ENCODE measurements at places on chromosomes 3 and 15.

GRCh38 chr15:64904189-64904588 lies 7.5 kb upstream of the ANKDD1A start:
- DNase-seq = no peak

DNA sequence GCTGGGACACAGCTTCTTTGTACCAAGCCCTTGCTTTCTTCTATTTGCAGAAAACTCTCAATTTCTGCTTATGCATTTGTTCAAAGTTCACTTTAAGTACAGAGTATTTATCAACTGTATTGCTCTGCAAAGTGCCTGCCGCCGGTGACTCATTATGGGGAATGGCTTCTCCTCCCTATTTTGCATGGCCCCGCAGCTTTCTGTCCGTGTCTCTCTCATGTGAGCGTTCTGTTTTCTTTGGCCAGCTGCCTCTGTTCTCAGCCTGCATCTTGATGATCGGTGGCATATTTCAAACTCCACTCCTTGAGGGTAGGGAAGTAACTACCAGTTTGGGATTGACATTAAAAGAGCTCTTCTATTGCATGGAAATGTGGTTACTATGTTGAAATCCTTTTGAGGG lies 28.6 kb upstream of the ST8SIA2 start:
- DNase-seq = no peak

- DNase-seq = no peak
Observed at GRCh38 chr3:18284716-18285115, 140.4 kb downstream of the SATB1 start.

DNA sequence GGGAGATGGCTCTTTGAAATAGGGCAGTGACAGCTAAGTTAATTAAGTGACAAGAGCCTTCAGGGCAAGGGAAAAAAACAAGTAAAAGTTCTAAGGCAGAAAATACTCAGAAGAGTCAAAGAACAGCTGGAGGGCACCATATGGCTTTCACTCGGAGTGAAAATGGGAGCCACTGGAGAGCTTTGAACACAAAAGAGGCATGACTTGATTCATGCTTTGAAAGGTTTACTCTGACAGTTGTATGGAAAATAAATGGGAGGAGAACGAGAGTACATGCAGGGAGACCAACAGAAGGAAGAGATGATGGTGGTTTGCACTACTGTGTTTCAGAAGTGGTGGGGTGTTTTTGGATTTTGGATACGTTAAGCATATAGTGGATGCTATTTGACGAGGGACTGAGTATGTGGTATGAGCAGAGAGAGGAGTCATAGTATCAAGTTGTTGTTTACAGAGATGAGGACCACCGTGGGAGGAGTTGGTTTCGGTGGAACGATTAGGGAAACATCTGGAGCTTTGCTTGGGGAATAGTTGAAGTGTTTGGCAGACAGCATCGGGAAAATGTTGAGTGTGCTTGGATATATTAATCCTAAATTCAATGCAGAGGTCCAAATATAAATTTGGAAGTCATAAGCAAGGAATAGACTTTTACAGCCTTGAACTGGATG lies 411.5 kb downstream of the GABRG3 start:
- DNase-seq = peak; percentile 57

GRCh38 chr3:119700269-119700919 lies 2.4 kb upstream of the CFAP91 start:
- no peak for DNase-seq

GRCh38 chr15:67784090-67784781 lies 41.1 kb upstream of the SKOR1 start:
- no peak for DNase-seq

DNA sequence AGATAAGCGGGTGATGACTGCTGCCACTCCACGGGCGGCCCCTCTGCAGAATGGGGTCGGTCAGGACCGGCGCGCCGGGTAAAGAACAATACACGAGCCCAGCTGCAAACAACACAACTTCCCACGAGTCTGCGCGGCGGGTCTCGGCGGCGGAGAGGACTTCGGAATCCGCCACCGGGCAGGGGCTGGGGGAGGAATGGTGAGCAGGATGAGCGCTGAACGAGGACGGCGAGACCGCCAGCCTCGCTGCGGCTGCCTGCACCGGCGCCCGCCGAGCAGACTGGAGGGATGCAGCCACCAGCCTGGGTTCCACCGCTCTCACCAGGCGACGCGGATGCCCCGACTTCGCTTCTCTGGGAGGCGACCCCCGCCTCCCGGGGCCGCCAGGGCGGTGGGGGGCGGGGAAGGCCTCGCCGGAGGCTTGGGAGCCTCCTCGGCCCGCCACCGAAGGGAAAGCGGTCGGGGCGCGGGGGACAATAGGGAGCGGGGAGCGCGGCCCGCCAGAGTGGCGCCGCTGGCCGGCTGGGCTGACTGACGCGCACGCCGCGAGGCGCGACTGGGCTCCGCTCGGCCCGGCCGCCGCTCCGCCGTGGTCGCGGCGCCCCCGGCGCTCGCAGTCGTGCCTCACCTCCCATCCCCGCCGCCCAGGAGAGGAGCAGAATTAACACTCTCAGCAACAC lies 515 bp downstream of the ADAM10 start:
- DNase-seq = peak; percentile 31

GRCh38 chr15:97902140-97902780 lies 58.2 kb upstream of the ARRDC4 start:
- peak; percentile 50 for DNase-seq

DNA sequence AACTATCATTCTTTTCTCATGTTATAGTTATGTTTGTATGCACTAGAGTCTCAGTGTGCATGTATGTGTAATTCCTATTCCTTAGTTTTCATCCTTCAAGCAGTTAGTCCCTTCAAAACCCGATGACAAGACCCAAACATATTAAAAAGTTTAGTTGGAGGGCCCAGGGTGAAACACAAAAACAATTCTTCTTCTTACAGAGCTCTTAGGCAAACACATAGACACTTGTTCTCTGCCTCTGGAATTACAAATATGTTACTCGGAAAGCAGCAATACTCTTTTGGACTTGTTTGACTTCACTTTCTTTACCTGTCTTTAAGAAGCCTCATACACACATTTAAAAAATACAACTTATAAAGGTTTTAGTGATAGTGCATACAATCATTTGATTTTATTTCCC lies 763 bp upstream of the CNTN6 start:
- no peak for DNase-seq

- no peak for DNase-seq
Observed at GRCh38 chr3:29827756-29828155, 546.9 kb downstream of the RBMS3 start.

GRCh38 chr3:72395776-72396311 lies 452.4 kb downstream of the SHQ1 start:
- no peak for DNase-seq

GRCh38 chr15:80026754-80027153 lies 32.7 kb upstream of the ZFAND6 start:
- DNase-seq = no peak

DNA sequence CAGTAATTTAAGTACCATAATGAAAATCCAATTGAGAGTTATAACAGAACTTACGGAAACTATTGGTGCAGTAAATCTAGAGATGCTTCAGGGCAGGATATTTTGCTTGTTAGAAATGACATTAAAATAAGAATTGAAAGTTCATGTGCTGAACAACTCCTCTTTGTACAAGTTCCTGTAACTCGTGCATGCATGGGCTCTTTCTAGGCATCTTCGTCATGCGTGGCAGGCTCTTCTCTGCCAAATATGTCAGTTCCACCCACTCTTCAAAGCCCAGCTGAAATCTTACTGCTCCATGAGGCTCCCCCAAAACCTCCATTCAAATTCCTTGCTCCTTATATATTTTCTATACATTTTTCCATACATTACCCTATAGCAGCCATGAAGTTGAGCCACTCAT lies 48.7 kb downstream of the FBN1 start:
- peak; percentile 76 for DNase-seq

GRCh38 chr3:154901278-154901677 lies 178.8 kb upstream of the MME start:
- DNase-seq = no peak

DNA sequence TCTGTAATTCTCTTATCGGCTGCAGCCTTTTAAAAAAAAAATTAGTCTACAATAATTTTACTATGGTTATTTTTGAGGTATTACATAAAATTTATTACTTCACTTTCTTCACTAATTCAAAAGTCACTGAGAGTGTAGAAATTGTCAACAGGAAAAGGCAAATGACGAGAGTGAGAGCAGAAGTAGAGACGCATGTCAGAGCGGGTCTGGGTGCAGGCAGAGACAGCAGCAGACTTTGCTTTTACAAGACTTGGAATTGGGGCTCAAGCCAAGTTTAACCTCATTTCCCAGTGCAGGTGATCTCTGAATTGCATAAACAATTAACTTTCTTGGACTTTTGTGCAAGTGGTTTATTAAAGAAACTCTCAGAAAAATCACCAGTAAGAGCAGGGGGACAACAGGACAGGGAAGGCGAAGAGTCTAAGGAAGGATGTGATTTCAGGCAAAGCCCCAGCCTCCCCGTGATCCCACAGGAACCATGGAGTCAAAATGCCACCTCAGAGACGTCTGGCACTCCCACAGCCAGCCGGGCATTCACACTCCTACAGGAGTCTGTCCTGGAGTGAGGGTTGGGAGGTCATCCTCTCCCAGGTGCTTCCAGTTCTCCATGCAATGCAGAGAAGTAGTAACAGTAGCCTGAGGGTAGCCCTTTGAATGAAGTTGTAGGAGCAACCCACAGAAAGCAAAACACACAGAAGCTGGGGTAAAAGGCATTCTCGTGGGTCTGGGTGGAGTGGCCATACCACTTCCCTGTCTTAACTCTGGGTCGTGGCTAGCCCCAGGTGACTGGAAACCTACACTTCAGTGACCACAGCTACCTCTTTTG lies 274.0 kb upstream of the TGFBR2 start:
- no peak for DNase-seq

- DNase-seq = no peak
Observed at GRCh38 chr15:40991355-40991754, 38.1 kb downstream of the CHAC1 start.

GRCh38 chr3:24164967-24165602 lies 220.0 kb downstream of the NR1D2 start:
- no peak for DNase-seq

DNA sequence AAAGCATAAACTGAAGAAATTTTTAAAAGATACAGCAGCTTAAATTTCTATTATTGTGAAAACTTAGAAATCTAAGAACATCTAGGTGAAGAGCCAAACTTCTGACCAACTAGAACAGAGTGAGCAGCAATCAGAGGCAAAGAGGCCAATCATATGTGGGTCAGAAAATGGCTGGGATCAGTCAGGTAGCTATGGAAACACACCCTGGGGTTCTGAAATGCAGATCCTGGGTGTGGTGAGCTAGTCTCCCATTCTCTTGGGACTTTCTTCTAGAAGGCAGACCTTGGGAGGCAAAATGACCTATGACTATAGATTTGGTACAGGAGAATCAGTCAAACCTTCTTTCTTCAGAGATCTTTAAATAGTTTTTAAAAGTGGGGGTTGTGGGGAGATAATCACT lies 385.8 kb downstream of the TBC1D5 start:
- DNase-seq = no peak

DNA sequence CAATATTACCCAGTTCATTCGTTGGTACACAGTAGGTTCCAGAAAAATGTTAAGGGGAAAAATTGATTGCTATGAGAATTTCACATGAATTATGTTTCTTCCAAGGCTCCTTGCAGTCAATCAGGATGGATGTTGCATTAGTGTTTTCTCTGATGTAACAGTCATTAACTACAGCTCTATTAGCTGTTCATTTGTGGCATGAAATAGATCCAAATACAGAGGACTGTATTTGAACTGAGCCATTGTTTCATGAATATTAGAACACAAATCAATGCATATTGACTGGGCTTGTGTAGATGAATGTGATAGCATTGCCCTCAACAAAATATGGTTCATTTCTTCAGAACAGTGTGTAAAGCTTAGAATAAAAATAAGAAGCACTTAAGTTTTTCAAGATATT lies 203.0 kb upstream of the SGO1 start:
- DNase-seq = no peak

- DNase-seq = no peak
Observed at GRCh38 chr3:65015711-65016110, 327.9 kb upstream of the ADAMTS9 start.

DNA sequence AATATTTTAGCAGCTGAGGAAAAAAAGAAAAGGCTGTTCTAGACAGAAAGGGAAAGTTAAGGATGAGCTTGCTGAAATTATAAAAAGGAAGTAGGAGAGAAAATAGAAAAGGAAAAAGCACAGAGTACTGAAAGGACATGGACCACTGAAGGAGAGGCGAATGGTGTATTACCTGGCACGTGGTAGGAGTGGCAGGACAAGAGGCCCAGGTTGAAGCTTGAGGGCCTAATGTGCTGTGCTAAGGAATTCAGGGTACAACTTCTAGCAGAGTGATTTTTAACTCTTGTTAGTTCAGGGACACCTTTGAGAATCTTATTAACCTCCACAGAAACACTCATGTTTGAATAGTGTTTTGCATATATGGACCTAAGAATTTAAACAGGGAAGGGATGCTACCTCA lies 60.0 kb upstream of the CRTC3 start:
- no peak for DNase-seq

GRCh38 chr3:60803216-60804173 lies 447.8 kb downstream of the FHIT start:
- DNase-seq = peak; percentile 3

- no peak for DNase-seq
Observed at GRCh38 chr15:51320843-51321242, 17.6 kb downstream of the CYP19A1 start.

- DNase-seq = no peak
Observed at GRCh38 chr3:39013289-39013688, 38.5 kb downstream of the SCN11A start.

- DNase-seq = no peak
Observed at GRCh38 chr3:48855681-48856447, 8.2 kb upstream of the PRKAR2A start.

DNA sequence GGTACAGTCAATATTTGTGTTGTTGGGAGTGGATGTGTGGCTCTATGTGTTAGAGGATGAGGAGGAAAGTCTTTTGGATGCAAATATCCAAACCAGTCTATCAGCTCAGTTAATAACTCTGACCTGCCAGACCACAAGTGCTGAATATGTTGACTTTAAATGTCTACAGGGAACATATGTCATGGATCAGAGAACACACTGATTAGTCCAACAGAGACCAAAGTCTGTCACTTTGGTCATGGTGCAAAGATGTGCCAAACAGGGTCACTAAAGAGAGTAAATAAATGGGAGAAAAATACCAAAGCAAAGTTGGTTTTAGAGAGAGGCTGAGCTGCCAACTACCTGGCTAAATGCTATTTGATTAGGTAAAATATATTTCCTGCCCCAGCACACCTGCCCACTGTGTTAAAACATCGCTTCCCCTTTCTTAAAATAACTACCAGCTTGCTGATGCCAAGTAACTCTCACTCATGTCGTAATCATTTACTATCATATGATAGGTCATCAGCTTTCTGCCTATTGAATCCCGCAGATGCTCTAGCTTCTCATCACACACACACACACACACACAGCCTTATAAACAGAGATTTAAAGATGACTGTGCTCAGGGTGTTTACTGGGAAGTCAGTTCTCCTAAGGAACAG lies 173.3 kb downstream of the PDZRN3 start:
- no peak for DNase-seq

GRCh38 chr15:31391687-31392671 lies 65.3 kb downstream of the KLF13 start:
- DNase-seq = peak; percentile 45

Data from skin of body (tissue), 3 donors.